Stimulated activated CD8-positive, alpha-beta memory T cell treated with anti-CD3 and anti-CD28 coated beads, Interleukin-2, amount 100 ng/mL, for 1 hour (primary cell): ENCODE measurements at places on chromosomes 4 and X.

DNA sequence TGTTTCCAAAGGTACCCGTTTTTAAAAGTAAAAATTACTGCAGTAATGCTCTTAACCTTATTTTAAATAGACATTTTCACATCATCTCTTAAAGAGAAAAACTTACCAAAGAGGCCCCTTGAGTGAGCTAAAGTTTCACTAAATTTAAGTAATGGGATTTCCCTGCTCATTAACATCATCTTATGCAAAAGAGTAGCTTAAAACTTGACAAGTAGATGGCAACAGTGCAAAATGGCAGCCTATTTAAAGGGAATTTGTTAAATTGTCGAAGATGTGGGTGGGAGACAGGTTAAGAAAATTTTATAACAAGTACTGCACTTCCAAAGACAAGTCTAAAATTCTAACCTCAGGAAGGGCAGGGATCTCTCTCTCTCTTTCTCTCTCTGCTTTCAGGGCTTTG, 271.7 kb upstream of the LDB2 start:
- no peak for DNase-seq

- DNase-seq: no peak
Observed at GRCh38 chrX:16205840-16206239, 38.6 kb downstream of the MAGEB17 start.

- no peak for DNase-seq
Observed at GRCh38 chr4:93834249-93835066, 5.9 kb downstream of the ATOH1 start.

- DNase-seq: no peak
Observed at GRCh38 chrX:142296421-142296820, 91.3 kb upstream of the MAGEC2 start.

DNA sequence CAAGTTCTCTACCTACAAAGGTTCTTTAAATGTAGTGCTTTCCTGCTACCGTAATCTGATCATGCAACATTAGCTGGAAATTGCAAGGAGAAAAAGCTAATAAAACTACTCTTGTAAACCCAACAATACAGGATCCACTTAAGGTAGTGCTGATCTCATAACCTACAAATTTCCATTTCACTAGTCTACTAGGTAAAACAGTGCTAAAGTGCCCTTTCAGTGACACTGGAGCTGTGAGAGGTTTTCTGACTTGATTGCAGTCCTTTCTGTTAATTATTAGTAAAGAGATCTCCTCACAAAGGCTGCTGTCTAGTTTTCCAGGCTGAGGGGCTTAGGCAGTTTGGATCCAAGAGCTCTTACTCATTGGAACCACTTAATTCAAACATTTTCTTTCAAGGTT, 1118.7 kb downstream of the SH3BGRL start:
- no peak for DNase-seq

DNA sequence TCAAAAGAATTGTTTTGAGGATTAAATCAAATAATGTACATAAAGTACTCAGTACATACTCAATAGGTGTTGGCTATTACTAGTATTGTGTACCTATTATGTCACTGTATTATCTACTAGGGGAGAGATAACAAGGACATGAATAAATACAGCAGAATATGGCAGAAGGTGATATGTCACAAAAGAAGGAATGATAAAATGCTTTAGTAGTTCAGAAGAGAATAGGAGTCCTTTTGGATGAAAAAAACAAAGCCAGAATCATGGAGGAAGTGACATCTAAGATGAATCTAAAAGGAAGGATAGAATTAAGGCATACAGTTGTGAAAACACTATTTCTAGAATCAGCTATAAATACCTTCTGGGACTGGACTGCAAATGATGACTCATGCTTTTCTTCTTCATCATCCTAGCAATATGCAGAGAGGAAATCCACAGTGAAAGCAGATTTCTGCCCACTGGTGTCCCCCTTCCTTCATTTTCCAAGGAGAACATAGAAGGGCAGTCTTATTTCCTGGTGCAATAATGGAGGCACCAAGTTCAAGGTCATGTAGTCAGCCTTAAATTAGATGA, 98.7 kb downstream of the GLUD2 start:
- DNase-seq: no peak

DNA sequence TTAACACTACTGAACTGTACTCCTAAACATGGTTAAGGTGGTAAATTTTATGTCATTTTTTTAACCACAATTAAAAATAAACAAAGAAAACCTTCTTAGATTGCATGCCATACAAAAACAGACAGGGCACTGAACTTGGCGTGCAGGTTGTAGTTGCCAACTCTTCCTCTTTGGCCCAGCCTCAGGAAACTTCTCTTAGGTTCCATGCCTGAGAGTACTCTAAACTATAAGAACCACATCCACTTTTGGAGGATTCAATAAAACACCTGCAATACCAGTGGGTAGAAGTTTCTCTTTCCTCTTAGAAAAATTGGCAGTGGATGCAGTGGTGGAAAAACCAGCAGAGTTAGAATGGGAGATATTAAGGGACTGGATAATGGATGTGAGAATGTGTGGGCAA, 103.4 kb downstream of the LUZP4 start:
- DNase-seq: no peak

GRCh38 chr4:27717431-27717755, 856.8 kb downstream of the STIM2 start:
- no peak for DNase-seq

DNA sequence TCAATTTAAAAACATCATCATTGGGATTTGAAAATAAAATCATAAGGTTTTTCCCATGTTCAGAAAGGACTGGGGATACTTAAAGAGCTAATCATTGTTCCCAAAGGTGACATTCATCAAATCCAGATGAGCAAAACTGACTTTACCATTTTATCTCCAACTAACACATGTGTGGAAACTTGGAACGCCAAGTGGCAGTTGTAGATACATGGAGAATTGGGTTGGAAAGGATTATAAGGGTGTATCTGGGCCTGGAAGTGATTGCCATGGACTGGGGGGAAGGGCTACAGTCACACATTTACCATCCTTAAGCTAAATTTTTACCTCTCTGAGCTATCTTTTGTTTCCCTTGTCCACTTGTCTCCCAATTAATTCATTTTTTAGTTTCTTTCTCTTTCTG, 203.4 kb downstream of the SLC39A8 start:
- no peak for DNase-seq

GRCh38 chr4:53713767-53714166, 122.5 kb upstream of the LNX1 start:
- DNase-seq: no peak

- DNase-seq: no peak
Observed at GRCh38 chrX:102835504-102836146, 101.4 kb upstream of the RAB40AL start.

DNA sequence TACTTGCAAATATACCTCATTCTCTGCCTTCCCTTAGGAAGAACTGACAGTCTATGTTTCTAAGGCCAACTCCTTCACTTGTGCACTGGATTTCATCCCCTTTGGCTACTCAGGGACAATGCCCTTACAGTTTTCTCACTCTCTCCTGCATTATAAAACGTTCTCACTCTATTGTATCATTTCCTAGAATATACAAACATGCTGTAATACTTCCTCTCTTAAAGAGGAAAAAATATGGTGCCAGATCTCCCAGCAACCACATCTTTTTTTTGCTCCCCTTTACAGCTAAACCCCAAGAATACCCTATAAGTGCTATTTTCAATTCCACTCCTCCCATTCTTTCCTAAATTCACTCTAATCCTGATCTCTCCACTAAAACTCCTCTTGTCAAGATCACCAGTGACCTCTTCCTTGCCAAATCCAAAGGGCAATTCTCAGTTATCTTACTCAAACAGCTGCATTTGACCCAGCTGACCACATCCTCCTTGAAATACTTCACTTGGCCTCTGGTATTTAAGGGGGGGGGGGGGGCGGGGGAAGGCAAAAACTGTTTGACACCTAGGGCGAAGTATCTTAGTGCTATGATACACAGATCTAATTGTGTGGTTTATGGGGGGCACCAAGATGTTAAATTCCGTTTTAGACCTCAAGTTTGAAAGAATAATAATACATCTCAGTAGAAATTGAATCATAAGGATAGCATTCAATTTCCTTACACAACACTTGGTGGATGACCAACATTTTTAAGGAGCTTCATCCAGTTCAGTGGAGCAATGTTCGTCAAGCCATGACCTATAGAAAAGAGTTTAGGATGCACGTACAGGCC, 1.6 kb downstream of the RCHY1 start:
- DNase-seq: no peak

DNA sequence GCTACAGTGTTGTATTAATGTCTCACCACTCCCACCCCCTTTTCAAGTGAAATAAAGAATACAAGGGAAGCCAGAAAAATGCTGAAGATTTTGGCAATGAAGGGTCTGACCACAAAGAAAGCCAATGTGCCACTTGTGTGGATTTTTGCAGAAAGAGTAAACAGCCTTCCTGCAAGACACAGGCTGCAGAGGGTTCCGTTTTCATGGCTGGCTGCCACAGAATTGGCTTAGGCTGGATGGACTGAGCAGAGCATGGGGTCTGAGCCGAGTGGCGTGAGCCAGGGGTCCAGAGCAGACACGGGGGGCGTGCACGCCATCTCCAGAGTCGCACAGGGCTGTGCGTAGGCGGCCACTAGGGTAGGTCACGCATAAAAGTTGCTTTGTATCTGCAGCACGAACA, 69.2 kb downstream of the MTNR1A start:
- DNase-seq: no peak

DNA sequence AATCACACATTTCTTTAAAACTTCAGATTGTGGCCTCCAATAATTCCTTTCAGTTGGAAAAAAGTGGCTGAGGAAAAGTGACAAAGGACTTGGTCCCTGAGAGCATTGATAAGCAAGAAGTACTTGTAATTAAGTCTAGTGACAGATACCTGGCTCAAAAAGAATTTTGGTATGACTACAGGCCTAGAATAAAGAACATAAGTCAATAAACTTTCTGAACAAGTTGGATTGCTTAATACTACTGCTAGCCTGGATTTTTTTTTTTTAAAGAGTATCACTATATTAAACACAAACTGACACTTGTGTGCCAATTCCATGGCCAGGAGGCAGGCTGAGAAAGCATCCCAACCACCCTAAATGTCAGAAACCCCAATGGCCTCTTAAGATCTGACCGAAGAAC, 49.3 kb upstream of the PDGFC start:
- no peak for DNase-seq

- no peak for DNase-seq
Observed at GRCh38 chr4:173801361-173801760, 271.3 kb upstream of the HAND2 start.
